ENCODE measurements at places on chromosomes 1 and 21. TPM values are rescaled to one million over a fixed set of nuclear protein-coding genes. Genes with fewer than 3 reads are reported as not detected.

Gene TENT5C
- 5.3 TPM for total RNA-seq

Gene EFNA3
- 0.56 TPM for total RNA-seq

Gene RHBDL2
- 0.36 TPM for total RNA-seq

GRCh38 chr1:181898773-181899172 is 162.7 kb downstream of the ZNF648 start:
- no peak for DNase-seq

DNA sequence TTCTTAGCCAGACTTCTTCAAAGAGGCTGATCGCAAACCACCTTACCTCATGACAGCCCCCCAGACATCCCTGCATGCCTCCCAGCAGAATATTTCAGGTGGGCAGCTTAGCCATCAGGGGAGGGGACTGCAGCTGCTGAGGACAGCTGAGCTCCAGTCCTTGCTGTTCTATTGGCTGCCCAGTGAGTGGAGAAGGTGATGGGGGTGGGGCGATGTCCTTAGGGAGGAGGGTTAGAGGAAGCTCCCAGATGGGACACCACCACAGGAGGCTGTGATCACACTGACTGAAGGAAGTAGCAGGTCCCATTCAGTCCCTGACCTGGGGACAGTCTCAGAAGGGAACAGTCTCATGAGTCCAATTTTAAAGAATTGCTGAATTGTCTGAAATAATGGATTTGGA is 38.3 kb downstream of the GJA5 start:
- DNase-seq = no peak

Gene TMPRSS3
- total RNA-seq = not detected

DNA sequence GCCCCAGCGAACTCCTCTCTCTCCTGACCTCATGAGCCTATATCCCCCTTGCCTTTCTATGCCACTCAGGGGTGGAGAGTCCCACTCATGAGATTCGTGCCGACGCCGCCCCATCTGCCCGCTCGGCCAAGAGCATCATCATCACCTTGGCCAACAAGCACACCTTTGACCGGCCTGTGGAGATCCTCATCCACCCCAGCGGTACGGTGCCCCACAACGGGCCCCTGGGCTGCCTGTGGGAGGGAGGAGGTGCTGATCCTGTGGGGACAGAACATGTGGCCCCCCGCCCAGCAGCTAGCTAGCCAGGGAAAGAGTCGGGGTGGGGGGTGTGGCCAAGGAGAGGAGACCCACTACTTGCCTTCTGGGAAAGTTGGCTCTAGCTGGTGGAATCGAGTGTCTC is 27.8 kb downstream of the VWA5B1 start:
- no peak for DNase-seq

DNA sequence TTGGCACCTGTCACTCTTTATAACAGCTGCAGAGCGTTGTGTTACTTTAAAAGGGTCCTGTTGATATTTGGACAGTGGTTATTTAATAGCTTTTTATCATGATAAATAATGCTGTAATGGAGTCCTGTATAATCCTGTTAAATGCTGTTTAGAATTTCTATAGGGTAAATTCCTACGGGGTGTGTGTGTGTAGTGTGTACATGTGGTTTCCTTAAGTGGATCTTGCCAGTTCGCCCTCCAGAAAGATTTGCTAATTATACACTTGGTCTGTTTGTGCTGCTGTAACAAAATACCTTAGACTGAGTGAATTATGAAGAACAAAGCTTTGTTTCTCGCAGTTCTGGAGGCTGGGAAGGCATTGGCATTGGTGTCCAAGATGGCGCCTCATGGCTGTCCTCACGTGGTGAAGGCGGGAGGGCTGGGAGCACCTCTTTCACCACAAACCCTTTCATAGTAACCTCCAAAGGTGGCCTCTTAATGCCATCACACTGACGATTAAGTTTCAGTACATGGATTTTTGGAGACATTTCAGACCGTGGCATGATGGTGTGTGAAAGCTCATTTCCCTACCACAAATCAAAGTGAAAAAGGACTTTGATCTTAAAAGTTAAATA is 11.2 kb downstream of the PRMT2 start:
- DNase-seq = no peak
